ENCODE measurements at places on chromosomes 16 and 17. TPM values are rescaled to one million over a fixed set of nuclear protein-coding genes. Genes with fewer than 3 reads are reported as not detected.
A peak's percentile ranks its signal among the peaks of the same experiment; 100 is the strongest.

GRCh38 chr17:15233022-15233805 lies 31.9 kb downstream of the PMP22 start:
- DNase-seq: no peak

DNA sequence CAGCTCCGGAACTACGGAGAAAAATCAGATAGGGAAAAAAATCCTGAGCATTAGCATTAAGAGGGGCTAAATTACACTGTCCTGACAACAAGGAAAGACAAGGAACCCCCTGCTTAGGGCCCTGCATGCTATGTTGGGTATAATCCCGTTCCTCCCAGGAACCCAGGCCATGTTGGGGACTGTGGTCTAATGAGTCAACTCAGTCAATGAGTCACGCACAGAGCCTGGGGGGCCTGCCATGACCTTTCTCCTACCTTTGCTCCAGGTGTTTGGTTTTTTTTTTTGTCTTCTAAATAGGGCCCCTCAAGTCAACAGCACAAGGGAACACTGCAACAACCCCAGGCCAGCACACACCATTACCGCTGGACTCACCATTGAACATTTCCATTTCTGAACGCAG lies 8.9 kb upstream of the ZNF200 start:
- no peak for DNase-seq

DNA sequence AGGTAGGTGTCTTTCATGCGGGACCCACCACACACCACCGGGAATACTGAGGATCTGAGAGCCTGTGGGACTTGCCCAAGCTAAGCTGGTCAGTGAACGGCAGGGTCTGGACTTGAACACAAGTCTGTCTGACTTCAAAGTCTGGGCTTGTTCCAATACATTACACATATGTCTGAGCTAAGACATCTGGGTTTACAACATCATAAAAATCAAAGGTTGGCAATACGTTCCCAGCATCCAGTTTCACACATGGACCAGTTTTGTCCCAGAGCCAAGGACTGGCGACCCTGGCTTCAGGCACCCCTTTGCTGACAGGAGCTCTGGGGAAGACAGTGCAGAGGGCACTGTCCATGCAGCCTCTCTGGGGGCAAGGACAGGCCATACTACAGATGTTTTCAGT lies 27.9 kb upstream of the AXIN2 start:
- DNase-seq: no peak

- DNase-seq: no peak
Observed at GRCh38 chr16:25107466-25107792, 4.1 kb upstream of the LCMT1 start.

DNA sequence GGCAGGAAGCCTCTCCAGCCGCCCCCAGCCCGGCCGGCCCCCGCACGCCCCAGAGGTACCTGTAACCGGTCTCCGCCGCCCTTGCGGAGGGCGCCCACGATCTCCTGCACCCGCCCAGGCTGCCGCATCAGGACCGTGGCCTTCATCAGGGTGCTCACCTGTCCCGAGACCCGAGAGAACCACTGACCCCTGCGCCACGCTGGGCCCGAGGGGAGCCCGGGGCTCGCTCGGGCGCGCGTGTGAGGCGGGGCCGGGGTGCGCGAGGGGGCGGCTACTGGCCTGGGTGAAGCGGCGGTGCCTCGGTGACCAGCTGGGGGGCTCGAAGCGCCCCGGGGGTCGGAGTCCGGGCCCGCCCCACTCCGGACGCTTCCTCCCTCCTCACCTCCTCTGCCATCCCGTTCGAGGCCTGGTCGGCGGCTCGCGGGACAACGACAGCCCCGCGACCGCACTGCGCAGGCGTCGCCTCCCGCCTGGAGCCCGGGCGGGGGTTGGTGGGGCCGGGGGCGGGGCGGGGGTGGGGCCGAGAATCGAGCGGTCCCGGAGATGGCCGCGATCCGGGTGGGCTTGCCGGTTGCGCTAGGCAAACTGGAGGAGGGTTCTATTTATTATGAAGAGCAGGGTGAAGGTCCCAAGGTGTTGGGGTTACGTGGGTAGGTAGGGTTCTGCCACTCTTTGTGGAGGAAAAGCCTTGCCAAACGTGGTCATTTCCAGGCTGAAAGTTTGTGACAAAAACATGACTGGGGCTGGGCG lies at the start of gene NT5C3B:
Gene NT5C3B (minus strand): TSS at position 433 of the 750 bp plus-strand sequence. CDS start 39 bp downstream, at position 394.
- DNase-seq: peak; percentile 67

The ZFHX3 gene
- 7.4 TPM for polyA plus RNA-seq

- DNase-seq: no peak
Observed at GRCh38 chr17:74800531-74800930, 24.4 kb upstream of the NAT9 start.

- DNase-seq: no peak
Observed at GRCh38 chr17:78717431-78717980, 64.6 kb downstream of the CYTH1 start.

The LPO gene
- 0.13 TPM for polyA plus RNA-seq

GRCh38 chr17:41420134-41420533 lies 4.3 kb downstream of the KRT37 start:
- no peak for DNase-seq

GRCh38 chr17:68516732-68517131 lies 4.5 kb downstream of the PRKAR1A start:
- no peak for DNase-seq

DNA sequence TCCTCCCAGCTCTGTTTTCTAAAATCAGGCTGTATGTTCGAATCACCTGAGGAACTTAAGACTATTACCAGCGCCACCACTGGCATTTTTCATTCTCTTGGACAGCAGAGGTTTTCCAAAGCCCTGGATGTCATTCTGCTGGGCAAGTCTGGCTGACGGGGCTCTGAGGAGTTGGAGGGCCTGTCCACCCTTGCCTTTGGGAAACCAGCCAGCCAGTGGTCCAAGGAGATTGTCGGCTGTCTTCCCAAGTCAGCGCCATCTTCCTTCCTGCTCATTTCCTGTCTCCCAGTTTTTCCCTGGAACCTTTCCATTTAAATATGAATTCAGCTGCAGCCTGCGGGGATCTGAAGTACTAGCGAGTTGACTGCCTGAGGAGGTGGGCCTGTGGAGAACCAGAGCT lies 258.3 kb downstream of the PRKCA start:
- DNase-seq: no peak

DNA sequence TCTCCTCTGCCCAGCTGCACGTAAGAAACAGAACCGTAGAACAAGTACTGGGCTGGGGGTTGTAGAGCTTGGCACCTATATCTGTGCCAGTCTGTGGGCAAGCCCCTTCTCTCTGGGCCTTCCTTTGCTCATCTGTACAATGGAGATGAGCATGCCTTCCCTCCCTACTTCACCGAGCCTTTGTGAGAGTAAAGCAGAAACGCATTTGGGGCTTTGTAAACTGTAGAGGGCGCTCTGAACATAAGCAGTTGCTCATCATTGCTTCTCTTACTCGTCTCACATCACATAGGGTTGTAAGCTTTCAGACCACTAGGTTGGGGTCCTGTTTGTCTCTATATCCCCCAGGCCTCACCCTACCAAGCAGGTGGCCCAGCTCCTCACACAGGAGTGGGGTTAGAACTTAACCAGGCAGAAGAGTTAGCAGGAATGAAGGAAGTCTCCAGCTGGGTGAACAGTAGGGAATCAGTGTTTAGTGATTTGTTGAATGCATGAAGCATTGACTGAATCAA lies 15.1 kb downstream of the SAMD14 start:
- no peak for DNase-seq

GRCh38 chr16:19884611-19885450 lies at the start of gene GPRC5B:
Gene GPRC5B (minus strand): TSS chr16:19884848. CDS start chr16:19872845, 12,003 bp downstream.
- DNase-seq: peak; percentile 84

The OSGIN1 gene
- 0.29 TPM for polyA plus RNA-seq

The TBC1D3B gene
- 3.8 TPM for polyA plus RNA-seq

GRCh38 chr17:21374441-21375161 lies 1.6 kb upstream of the KCNJ12 start:
- no peak for DNase-seq

- DNase-seq: no peak
Observed at GRCh38 chr16:57795431-57795878, 6.8 kb downstream of the KIFC3 start.

DNA sequence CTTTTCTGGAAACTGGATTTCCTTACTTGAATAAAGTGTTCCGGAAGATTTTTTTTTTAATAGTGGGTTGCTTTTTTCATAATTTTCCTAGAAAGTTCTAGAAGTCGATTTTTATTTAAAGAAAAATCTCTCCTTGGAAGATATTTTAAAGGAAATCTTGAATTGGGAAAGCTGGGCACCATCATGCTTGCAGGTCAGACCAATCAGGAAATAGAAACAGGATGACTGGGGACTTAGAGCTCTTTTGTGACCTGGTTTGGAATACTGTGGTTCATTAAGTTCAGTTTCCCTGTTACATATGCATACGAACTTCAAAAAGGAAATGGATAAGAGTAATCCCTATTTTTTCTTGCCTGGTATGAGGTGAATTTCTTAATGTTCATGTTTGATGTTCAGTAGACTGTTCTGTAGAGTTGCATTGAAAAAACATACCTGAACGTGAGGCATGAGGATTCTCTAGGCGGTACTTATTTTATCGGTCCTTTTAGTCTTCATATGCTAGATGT lies 1.2 kb downstream of the NFATC3 start:
- no peak for DNase-seq

DNA sequence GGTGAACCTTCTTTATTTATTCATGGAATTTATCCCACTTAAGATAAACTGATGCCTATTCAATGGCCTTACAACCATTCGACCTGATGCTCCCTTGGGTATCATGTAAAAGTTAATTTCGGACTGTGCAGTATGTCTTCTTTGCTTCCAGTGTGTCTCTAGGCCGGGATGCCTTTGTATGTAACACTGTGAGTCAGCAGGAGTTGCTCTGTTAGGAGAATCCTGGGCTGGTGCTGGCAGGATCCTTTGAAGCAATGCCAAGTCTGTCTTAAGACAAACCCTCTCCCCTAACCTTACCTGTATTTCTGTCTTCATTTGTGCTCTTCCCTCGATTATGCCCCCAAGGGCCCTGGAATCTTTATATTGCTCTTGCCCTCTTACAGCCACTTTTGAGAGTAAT lies 37.9 kb upstream of the ABCA8 start:
- DNase-seq: no peak

The RTN4RL1 gene
- polyA plus RNA-seq: 0.86 TPM

The ZNF263 gene
- 34.2 TPM for polyA plus RNA-seq

The PSMD12 gene
- 35.8 TPM for polyA plus RNA-seq

DNA sequence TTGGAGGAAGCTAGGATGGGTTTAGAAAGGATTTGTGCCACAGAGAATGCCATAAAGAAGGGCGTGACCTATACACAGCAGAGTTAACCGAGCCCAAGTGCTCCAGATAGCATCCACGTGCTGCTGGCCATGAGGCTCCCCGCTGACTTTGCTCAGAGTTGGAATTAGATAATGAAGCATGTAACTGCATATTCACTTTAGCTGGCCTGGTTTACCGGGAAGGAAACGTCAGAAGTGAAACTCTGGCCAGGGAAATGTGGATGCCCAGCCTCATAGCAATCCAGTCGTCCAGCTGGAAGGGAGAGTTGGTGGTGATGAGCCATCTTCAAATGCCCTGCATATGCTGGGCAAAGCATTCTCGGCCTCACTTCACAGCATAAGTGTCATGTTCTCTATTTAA lies 6.1 kb downstream of the KRT35 start:
- no peak for DNase-seq

GRCh38 chr16:20647736-20648135 lies 49.7 kb downstream of the ACSM1 start:
- no peak for DNase-seq

GRCh38 chr16:2273484-2273883 lies 5.6 kb upstream of the RNPS1 start:
- no peak for DNase-seq

DNA sequence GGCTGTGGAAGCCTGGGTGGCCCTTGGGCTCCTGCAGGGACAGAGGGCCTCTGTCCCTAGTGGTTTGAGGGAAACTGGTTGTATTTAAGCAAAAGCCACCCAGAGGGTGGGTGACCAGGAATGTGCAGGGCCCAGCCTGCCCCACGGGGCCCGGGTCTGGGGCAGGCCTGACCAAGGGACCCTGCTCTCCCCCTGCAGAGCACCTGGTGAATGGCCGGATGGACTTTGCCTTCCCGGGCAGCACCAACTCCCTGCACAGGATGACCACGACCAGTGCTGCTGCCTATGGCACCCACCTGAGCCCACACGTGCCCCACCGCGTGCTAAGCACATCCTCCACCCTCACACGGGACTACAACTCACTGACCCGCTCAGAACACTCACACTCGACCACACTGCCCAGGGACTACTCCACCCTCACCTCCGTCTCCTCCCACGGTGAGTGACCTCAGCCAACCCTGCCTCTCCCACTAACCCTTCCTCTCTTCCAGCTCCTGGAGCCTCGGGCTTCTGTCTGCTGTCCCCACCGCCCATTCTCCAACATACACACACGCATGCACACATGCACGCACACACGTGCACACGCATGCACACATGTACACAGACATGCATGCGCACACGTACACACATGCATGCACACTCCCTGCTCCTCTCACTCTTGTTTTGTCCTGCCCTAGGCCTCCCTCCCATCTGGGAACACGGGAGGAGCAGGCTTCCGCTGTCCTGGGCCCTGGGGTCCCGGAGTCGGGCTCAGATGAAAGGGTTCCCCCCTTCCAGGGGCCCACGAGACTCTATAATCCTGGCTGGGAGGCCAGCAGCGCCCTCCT lies 10.4 kb downstream of the GALK1 start:
- no peak for DNase-seq

The KRT9 gene
- polyA plus RNA-seq: not detected

The C16orf87 gene
- 24.9 TPM for polyA plus RNA-seq

The SLC2A4 gene
- 20.7 TPM for polyA plus RNA-seq

The RHBDF1 gene
- polyA plus RNA-seq: 43.6 TPM

GRCh38 chr17:35738519-35739133 lies 7.2 kb downstream of the RASL10B start:
- no peak for DNase-seq

The GPR142 gene
- not detected for polyA plus RNA-seq

The TBC1D3G gene
- polyA plus RNA-seq: not detected

GRCh38 chr16:24838554-24839266 lies 7.1 kb upstream of the SLC5A11 start:
- no peak for DNase-seq

DNA sequence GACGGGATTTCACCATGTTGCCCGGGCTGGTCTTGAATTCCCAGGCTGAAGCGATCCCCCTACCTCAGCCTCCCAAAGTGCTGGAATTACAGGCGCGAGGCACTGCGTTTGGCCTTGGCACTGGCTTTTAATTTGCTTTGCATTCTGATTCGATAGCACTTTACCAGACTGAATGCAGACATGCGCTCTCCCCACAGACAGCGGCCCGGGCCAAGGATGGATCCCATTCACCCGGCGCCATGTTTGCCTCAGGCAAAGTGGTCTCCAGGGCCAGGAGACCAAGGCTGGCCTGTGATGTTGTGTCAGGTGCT lies 41.7 kb downstream of the DHRS7B start:
- no peak for DNase-seq

- DNase-seq: no peak
Observed at GRCh38 chr17:17153071-17153470, 53.1 kb downstream of the PLD6 start.

The ZKSCAN2 gene
- polyA plus RNA-seq: 5.4 TPM

- DNase-seq: peak; percentile 76
Observed at GRCh38 chr17:47978324-47978723, 7.4 kb downstream of the CDK5RAP3 start.

DNA sequence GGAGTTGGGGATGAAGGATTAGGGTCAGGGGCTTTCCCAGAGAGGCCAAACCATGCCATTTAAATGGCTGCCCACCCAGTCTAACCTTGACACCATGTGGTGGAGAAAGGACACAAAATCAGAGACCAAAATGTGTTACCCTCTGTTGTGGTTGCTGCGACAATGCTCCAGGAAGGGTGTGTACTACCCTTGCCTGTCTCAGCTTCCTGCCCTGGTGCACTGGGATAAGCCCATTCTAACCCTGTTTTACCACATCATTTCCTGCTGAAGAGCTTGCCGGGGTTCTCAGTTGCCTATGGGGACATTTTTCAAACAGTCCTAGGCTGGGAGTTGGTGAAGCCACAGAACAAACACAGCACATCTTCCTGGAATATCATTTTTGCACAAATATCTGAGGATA lies 4.9 kb downstream of the OR4D1 start:
- no peak for DNase-seq
